ENCODE measurements at places on chromosomes 16 and 17.

GRCh38 chr17:364766-365165 lies 12.2 kb upstream of the RPH3AL start:
- DNase-seq, result no peak

DNA sequence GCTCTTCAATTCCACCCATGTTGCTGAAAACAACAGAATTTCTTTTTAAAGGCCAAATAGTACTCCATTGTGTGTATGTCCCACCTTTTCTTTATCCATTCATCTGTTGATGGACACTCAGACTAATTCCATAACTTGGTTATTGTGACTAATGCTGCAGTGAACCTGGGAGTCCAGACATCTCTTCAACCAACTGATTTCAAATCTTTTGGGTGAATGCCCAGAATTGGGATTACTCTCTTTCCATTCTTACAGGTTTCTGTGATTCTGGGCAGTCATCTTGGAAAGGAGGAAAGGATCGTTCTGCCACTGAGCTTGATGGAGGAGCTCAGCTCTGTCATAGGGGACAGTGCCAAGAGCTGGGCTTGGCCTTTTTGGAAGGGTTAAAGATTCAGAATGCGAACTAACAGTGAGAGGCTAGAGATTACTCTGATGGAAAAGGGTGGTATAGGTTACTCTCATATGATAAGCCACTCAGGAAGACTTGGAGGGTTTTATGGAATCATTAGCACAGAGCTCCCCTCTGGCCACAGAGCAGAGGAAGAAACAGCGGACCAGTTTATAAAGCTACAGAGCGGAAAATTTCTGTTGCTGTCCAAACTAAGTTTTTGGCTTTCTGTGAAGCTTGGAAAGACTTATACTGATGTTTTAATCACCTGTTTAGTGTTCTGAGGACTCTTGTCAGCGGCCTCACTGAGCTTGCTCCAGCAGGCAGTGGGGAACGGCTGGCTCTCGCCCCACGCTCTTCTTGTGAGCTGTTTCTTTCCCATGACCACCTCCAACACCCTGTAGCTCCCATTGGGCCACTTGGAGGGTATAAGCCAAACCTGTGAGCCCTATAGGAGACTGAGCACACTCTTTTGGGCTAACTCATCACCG lies 48.3 kb downstream of the HIC1 start:
- DNase-seq, result no peak

GRCh38 chr16:87457709-87458423 lies 35.0 kb downstream of the ZCCHC14 start:
- DNase-seq, result no peak

GRCh38 chr16:86734543-86735460 lies 156.5 kb downstream of the FOXL1 start:
- no peak for DNase-seq

DNA sequence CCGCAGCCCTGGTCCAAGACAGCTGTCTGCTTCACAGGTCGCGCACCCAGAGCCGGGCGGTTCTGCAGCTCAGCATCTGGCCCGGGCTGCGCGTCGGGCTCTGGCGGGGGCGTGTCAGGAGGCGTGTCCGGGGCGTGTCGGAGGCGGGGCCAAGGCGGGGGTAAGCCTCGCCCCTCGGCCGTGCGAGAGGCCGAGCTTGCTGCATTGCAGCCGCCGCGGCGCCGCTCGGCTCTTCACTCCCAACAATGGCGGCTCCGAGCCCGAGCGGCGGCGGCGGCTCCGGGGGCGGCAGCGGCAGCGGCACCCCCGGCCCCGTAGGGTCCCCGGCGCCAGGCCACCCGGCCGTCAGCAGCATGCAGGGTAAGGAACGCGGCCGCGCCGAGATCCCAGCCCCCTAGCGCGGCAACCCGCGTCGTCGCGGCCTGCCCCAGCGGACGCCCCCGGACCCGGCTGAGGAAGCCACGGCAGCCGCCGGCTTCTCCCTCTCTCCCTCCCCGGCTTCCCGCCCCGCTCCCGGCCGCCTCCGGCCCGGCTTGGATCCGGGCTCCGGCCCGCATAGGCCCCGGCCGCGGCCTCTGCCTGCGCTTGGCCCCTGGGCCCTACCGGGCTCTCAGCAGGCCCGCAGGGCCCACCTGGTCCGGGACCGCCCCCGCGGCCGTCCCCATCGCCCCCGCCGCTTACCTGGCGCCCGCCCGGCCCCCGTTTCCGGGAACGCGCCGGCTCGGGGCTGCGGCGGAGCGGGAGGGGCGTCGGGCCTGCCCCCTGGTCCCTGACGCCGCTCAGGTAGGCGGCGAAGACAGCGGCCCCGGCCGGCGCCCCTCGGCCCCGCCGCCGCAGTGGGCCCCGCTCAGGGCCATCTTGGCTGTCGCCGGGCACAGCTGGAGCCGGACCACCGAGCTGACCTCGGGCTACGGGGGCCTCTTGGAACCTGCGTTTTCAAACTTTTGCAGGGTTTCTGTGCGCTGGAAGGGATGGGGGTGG lies at the start of gene MAP2K4:
Gene MAP2K4 (plus strand): TSS at position 236 of the 981 bp plus-strand sequence. CDS start 10 bp downstream, at position 246.
- DNase-seq, result peak; percentile 87

GRCh38 chr17:82092995-82093751 lies 4.9 kb downstream of the FASN start:
- no peak for DNase-seq

- no peak for DNase-seq
Measured at GRCh38 chr16:2159175-2159838, 3.7 kb downstream of the TRAF7 start.

DNA sequence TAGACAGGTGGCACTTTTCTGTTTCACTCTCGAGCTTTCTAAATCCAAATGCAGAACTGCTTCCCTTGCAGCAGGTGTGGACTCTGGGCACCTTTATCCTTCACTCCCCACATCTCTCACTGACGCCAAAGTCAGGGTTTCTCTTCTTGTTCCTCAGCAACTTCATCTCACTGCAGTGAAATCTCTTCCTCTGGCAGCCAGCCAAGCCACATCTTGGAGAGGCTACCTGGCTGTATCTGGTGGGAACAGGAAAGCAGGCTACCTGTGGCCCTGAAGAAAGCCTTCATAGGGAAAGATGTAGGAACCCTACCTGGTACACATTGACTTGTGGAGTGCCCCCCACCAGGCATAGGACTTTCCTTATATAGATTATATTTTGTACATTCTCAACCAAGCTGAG lies 159.1 kb downstream of the UTP18 start:
- DNase-seq, result no peak

DNA sequence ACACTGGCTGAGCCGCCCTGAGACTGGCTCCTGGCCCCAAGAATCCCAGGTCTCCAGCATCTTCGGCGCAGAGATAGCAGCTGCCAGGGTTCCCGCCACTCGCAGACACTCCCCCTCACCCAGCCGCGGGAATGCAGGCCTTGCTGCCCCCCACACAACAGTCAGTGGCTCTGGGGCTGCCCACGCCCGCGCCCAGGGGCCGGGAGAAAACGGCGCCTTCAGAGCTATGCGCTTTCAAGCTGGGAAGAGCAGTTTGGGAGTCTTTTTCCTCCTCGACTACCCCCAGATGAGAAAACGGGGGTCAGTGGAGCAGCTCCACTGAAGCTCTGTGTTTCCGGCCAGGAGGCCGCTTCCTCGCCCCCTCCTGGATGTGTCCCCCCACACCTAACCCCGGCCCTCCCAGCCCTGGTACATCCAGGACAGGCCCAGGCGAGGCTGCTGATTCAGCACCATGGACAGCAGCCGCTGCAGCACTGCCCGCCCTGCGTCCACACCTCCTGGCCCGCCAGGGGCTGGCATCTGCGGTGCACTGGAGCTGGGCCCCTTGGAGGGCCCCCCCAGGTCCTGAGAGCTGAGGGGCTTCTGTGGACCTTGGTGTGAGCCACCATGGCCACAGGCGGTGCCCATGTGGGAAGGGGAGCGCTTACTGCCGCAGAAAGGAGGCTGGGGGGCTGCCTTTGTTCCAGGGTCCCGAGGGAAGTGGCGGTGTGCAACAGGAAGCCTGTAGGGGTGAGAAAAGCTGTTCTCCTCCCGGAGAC lies 35.7 kb downstream of the CACNA1H start:
- DNase-seq, result peak; percentile 75

- DNase-seq, result peak; percentile 78
Measured at GRCh38 chr17:46818316-46818928, at the start of gene WNT3. WNT3 (minus strand) TSS chr17:46818692; CDS start chr17:46818597, 95 bp downstream.
